RCC 7860 (cell line): ENCODE measurements at places on chromosomes 4 and X.

DNA sequence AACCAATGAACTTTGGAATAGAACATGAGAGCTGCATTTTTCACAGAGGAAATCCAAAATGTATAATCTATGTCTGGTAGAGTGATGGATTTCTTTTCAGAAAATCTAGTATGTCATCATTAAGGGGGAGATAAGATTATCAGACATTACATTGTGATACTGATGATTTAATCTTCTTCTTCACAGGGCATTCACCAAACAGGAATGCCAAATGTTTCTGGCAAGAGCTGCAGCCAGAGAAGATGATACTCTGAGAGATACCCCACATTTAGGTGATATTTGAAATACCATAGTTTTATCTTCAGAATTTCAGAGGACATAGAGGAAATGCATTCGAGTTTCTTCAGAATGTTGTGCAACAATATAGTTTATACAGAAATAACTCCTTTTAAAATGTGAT is 1523.7 kb upstream of the ADGRL3 start:
- no peak for DNase-seq

GRCh38 chrX:48905090-48905790 is 6.2 kb downstream of the SLC35A2 start:
- no peak for DNase-seq

DNA sequence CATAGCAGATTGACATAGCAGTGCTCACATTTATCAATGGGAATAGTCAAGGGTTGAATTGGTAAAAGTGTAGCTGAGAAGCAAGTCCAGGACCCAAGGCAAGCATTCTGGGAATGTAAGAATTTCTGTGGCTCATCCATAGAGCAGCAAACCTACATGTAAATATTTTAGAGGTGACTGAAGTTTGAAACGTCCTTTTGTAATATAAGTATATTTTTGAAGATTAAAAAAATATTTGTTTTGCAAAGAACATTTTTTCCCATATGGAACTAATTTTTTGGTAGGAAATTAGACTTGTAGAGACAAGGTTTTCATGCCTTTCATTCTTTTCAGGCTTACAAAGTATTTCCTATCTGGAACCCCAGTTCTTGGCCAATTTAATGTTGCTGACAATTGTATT is 104.0 kb downstream of the TEX13A start:
- no peak for DNase-seq

DNA sequence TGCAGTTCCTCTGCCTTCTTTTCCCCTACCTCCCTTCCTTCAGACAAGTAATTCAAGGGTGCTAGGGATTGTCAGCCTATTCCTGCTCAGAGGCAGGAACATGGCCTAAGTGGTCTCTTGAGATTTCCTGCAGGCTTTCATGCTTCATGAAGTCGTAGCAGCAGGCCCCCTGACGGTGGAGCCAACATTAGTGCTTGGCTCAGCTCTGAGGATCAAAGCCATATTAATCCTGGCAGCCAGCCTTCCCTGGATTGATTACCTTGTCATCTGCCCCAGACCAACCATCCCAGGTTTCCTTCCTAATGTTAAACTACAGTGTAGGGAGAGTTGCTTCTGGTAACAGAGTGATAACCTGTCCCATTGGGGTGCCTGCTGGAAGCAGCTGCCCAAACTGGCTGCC is 84.1 kb downstream of the SLC16A2 start:
- no peak for DNase-seq

DNA sequence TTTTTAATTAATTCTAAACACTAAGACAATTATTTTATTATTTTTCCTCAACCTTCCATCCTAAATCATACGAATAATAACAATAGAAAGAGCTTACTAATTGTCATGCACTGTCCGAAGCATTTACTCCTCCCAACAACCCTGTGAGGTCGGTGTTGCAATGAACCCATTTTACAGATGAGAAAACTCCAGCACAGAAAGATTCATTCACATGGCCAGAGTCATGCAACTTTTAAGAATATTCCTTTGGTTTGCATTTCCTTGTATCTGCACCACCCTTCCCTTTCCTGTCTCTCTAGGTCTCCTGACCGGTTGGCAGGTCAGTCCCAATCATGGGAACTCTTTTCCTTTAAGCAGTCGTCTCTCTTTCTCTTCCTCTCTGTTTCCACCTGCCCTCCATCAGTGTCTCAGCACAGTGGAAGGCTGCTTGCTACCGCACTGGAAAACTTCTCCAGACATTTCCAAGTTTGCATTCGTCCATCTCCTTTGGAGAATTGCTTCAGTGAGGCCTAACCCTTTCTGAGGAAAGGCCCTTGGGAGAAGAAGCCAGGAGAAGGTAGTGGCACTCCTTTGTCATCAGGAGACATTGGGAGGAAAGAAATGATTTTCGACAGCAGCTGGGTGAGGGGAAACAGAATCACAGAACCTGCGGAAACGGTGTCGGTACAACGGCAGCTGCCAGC is 1.9 kb upstream of the TMSB4X start:
- no peak for DNase-seq

GRCh38 chrX:8027827-8028226 is 100.6 kb upstream of the PNPLA4 start:
- no peak for DNase-seq

GRCh38 chr4:184136525-184136924 is 81.1 kb downstream of the ENPP6 start:
- no peak for DNase-seq

- DNase-seq: no peak
Measured at GRCh38 chrX:48802905-48803200, 986 bp downstream of the HDAC6 start.

DNA sequence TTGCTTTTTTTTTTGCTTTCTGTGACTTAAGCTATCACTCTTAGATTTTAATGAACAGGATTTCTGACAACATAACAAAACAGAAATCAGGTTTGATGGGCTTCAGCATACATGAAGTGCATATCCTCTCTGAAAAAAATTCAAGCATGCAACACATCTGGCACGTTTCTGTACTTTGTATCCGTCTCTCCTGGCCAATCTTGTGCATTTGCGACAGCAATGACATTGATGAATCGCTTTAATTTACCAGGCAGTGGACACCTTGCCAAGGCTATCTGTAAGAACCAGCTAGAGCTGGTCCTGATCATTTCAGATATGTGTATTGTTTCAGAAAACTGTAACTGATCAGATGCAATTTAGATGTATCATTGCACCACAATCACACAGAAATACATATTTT is 93.3 kb downstream of the CCSER1 start:
- DNase-seq: no peak

- peak; percentile 31 for DNase-seq
Measured at GRCh38 chr4:103754844-103755243, 35.1 kb upstream of the TACR3 start.

DNA sequence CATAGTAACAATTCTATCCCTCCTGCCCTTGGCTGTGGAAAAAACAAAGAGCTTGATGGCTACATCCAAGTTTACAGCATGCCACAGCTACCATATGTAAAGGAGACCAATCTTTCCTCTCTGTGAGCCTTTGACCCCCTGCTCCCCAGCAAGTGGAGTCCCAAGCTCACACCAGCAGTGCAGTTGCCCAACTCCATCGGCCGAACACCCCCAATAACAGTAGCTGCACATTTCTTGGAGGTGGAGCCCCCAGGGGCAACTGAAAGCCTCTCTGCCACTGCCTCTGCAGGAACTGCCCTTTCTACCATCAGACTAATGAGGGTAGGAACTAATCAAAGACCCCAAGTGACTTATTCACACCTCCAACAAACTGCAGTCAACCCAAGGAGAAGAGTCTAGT is 81.0 kb upstream of the TCEAL2 start:
- no peak for DNase-seq

DNA sequence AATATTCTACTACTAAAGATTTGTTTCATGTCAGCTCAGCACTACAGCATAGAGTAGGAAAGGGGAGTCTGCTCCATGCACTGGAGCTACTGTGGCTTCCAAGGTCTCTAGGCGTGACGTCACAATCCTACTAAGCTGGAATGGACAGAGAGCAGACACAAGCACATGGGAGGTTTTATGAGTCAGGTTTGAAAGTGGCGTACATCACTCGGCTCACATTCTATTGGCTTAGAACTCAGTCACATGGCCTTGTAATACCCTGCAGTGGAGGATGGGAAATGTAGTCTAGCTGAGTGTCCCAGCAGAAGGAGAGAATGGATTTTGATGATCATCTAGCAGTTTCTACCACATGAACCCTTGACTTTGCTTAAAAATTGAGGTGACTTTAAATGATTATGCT is 624.8 kb upstream of the ATOH1 start:
- peak; percentile 21 for DNase-seq

GRCh38 chr4:891747-892146 is 40.4 kb downstream of the GAK start:
- DNase-seq: no peak

GRCh38 chr4:88196013-88196365 is 37.5 kb upstream of the ABCG2 start:
- DNase-seq: no peak

DNA sequence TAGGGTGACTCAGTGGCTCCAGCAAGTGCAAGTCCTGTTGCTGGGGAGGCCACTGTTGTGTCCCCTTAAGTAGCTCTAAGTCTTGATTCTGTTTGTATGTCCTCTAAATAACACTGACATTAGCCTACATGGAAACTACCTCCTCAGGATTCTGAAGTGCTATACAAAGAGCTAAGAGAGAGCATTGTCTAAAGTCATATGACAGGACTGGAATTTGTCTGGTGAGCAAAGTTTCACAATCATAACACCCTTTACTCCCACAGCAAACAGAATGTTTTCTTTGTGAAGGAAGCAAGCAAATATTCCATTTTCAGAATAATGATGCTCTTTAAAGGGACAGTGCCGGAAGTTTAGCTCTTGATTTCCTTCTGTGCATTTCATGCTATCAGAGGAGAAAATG is 23.4 kb upstream of the CT47A1 start:
- DNase-seq: no peak

GRCh38 chr4:110484029-110484428 is 8.1 kb downstream of the ENPEP start:
- DNase-seq: peak; percentile 15

- peak; percentile 89 for DNase-seq
Measured at GRCh38 chr4:38857354-38858096, 908 bp upstream of the TLR6 start.

GRCh38 chr4:92529510-92529909 is 225.7 kb downstream of the GRID2 start:
- no peak for DNase-seq

DNA sequence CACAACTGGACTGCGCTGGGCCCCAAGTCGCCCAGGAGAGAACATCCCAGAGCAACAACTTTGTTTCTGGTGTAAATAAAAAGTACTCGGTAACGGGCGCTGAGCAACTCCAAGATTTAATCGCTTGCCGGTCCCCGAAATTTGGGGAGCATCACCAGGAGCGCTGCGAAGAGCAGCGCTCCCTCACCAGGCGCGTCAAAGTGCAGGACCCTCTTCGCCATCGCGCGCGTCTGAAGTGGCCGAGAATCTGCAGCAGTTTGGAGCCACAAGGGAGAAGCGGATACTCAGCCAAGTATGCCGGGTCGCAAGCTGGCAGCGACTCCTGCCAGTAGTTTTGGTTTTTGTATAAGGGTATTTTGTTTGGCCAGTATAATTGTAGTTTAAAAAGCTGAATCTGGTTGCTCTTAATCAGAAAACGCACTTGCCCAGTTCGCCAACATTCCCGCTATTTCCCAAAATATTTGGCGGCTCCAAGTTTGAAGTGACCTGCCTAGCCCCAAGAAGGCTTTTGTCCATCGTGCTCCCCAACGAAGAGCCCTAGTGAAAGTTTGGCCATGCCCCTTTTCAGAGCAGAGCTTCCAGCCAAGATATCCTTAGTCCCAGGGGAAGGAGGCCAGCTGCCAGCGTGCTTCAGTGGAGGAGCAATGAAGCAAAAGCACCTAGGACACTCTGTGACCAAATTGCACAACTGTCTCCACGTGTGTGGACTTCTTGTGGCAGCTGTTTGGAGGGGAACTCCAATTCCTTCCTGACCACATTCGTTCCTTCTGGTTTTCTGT is 557 bp upstream of the KDR start:
- DNase-seq: no peak

DNA sequence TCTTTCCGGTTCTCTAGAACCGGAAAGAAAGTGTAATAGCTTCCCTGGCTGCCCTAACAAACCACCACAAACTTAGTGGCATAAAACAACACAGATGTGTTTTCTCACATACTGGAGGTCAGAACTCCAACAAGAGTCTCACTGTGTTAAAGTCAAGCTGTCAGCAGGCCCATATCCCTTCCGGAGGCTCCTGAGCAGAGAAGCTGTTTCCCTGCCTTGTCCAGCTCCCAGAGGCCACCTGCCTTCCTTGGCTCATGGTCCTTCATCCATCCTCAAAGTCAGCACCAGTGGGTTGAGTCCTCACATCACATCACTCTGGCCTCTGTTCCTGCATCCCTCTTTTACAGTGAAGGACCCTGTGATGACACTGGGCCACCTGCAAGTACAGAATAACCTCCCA is 49.8 kb upstream of the HMX1 start:
- no peak for DNase-seq

GRCh38 chr4:73862322-73862721 is 6.9 kb upstream of the CXCL1 start:
- DNase-seq: no peak

DNA sequence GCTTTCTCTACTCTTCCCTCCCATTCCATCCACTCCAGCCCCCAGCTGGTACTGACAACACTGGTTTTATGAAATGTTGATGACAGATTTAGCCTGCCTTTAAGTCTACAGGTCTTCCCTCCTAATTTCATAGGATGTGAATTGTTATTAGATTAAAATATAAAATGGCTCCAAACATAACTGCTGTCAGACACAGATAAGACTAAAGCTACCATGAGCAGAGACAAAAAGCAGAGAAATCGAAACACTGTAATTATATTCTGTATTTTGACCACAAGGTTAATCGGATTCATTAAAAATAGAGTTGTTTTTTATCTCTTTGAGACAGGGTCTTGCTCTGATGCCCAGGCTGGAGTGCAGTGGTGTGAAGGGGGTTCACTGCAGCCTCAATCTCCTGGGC is 28.3 kb downstream of the SEC24D start:
- no peak for DNase-seq

DNA sequence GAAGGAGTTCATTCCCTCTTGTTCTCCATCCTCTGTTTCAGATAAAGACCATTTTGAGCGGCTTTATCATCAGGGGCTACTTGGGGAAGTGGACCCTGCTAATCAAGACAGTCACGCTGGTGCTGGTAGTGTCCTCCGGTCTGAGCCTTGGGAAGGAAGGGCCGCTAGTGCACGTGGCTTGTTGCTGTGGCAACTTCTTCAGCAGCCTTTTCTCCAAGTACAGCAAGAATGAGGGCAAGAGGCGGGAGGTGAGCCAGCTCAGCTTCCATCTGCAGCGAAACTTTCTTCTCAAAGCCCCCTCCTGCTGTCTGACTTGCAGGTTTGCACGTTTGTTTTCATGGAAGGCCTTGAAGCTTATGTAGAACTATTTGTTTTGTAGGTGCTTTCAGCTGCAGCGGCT is 49.5 kb downstream of the CLCN4 start:
- DNase-seq: no peak

DNA sequence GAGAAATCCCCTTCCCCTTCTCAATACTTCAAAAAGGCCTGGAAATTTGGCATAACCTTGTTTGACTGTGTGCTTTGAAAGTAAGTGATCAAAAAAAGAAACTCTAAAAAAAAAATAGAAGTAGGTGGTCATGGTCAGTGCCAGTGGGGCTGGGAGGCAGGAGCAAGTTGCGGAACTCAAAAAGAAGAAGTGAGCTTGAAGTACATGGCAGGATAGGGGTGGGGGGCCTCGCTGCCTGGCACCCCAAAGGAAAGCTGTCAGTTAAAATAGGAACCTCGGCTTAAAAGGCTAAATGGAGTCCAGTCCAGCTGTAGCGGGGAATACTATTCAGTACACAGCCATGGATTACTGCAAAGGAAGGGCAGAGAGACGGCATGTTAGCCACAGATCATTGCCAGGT is 12.2 kb upstream of the NKRF start:
- DNase-seq: no peak

GRCh38 chrX:56974408-56974807 is 20.9 kb downstream of the SPIN3 start:
- no peak for DNase-seq

- peak; percentile 30 for DNase-seq
Measured at GRCh38 chr4:105520819-105521790, 31.3 kb upstream of the ARHGEF38 start.
